ENCODE measurements at places on chromosomes 16 and 17.

DNA sequence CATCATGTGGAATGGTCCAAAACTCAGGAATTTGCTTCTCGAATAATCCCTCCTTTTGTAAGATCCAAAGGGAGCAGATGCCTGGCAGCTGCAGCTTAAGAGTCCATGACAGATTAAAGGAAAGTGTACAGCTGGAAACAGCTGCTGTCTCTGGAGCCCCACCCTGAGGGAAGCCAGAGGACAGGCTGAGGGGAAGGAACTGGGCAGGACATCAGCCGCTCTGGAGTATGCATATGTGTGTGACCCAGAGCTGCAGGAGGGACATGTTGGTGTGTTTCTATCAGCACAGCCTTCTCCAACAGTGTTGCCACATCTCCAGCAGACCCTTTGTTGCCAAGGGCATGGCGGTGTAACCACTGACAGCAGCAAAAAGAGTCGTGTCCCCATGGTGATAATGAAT lies 46.2 kb downstream of the CYB561 start:
- no peak for DNase-seq

DNA sequence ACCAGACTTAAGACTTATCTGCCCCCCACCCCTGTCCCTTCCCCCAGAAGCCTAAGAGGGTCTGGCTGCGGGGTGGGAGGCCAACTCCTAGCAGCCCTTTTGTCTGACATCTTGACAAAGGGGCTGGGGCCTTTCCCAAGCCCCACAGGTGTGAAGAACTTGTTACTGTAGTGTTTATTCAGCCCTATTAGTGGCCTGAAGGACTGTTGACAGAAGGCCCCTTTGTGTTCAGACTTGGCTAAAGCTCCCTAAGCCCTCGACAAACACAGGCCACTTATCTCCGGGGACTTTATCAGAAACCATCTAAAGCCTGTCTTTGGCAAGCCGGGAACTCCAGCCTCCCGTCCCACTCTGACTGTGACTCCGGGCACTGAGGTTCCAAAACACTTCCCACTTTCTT lies 129.8 kb downstream of the NTN1 start:
- DNase-seq = no peak

- DNase-seq = no peak
These were observed 2.6 kb downstream of the CACNA1H start for GRCh38 chr16:1155353-1156054.

DNA sequence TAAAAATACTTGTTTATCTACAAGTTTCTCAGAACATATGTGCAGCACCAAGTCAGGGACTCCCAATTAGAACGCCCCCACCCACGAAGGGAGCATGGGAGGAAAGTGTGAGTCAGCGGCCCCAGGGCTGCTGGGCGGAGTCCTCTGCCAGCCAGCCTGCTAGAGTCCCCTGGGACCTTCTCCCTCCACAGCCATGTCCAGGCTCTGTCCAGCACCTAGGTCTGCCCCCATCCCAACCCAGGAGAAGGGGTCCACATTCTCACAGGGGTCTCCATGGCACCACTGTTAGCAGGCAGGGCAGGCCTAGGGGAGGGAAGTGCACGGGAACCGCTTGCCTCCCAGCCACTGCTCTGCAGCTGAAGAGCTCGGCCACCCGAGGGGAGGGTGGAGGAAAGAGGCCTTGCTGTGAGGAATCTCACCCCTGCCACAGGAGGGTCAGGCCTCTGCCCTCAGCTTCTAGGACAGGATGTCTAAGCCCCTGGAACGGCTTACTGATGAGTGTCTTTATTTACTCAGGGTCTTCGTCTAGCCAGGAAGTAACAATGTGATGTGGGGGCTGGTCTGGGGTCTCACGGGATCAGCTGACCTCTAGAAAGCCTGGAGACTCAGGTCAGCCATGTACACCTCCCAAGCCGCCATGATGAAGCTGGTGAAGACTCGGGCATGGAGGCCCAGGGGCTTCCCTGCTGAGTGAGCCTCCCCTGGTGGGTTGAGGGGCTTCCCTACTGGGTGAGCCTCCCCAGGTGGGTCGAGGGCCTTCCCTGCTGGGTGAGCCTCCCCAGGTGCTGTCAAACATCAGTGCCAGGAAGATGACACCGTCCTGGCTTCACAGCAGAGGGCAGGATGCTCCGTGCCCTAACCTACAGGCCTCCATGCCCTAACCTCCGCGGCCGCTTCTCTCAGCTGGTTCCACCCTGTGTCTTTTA lies 190.3 kb downstream of the RBFOX3 start:
- DNase-seq = no peak

Data from naive thymus-derived CD4-positive, alpha-beta T cell (primary cell).